Activated CD8-positive, alpha-beta memory T cell treated with anti-CD3 and anti-CD28 coated beads for 4 hours (primary cell): ENCODE measurements at places on chromosomes 12 and 14.
A peak's percentile ranks its signal among the peaks of the same experiment; 100 is the strongest.

DNA sequence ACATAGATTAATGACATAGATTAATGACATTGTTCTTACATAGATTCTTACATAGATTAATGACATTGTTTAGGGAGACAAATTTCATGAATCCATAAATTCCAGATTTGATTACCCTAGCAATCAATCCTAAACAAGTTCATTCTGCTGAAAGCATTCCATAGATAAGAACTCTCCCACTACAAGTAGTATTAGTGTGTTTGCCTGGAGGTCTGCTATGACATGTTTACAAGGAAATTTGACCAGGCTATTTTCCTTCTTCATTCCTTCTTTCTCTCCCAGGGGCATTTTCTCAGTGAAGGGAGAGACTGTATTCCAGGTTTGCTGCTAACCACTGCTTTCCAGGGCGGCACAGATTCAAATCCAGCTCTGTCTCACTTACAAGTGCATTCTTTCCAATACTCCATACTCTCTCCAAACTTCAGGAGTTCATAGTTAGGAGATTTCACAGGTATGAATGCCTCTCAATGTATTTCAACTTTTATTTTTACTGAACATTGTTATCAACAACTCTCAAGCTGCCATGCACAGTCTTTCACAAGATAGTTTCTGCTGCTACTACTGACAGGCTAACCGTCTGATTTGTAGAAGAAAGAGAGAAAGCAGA is 134.5 kb downstream of the SLC38A1 start:
- DNase-seq: no peak

GRCh38 chr12:124875803-124876132 is 12.1 kb upstream of the SCARB1 start:
- DNase-seq: no peak

DNA sequence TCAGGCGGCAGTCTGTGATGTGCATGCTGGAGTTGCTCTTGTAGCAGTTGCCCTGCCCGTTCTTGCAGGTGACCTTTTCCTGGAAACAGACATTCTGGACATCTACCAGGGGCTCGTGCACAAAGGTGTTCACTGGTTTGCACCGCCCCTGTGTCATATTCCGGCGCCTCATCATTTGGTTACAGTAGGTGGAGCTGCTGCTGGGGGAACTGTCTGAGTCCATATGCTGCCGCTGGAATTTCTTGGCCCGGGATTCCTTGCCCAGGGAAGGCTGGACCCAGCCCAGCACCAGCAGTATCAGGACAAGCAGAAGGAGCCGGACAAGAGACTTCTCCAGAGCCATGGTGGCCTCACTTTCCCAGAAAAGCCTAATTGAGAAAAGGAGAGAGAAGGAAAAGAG is 918 bp downstream of the RNASE1 start:
- DNase-seq: no peak

GRCh38 chr12:12107678-12108077 is 36.9 kb downstream of the BCL2L14 start:
- DNase-seq: no peak

GRCh38 chr12:71469258-71469750 is 29.7 kb downstream of the LGR5 start:
- no peak for DNase-seq

DNA sequence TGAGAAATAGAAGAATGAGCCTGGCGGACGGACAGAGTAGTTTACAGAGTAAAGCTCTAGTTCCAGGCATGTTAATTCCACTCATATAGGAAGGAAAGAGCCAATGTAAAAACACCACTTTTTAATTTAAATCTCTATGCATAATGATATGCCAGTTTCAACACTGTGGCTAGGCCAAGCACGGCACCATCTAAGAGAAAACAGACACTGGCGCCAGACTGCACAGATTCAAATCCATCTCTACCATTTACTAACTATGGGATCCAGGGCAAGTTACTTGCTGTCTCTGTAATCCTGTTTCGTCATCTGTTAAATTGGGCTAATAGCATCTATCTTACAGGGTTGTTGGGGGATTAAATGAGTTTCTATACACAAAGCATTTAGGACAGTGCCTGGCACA is 27.5 kb downstream of the RMST start:
- DNase-seq: no peak

GRCh38 chr14:51881636-51882035 is 21.2 kb downstream of the GNG2 start:
- no peak for DNase-seq

DNA sequence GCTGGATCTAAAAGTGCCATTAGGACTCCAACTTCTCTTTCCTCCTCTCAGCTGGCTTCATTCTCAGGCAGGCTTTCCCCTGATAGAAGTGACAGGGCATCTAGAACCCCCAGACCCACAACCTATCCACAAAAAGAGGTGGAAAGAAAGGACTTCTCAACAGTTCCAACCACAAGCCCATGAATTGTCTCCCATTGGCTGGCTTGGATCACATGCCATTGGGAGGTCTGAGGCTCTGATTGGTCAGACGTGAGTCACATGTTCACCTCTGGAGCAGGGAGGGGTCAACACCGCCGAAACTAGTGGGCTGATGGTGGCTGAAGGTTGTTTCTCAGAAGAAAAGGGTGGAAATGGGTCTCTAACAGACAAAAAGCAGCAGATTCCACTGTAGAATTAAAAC is 47.2 kb downstream of the DRAM1 start:
- no peak for DNase-seq

DNA sequence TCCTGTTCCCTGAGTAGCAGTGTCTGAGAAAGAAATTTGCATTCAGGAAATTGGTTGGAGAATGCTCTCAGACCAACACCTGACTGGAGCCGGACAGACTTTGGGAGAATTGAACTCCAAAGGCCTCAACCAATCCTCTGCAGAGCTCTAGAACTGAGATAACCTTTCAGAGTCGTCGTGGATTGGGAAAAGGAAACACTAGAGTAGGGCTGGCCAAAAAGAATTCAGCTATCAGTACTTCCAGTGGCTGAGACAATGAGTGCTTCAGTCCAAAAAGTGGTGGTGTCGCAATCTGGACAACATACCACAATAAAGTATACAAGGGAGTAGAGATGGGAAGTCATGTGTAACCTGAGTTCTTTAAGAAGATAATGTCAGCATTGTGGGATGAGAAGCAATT is 377.1 kb downstream of the SLC16A7 start:
- DNase-seq: no peak

GRCh38 chr12:123270214-123271000 is 1.2 kb downstream of the CDK2AP1 start:
- DNase-seq: no peak

DNA sequence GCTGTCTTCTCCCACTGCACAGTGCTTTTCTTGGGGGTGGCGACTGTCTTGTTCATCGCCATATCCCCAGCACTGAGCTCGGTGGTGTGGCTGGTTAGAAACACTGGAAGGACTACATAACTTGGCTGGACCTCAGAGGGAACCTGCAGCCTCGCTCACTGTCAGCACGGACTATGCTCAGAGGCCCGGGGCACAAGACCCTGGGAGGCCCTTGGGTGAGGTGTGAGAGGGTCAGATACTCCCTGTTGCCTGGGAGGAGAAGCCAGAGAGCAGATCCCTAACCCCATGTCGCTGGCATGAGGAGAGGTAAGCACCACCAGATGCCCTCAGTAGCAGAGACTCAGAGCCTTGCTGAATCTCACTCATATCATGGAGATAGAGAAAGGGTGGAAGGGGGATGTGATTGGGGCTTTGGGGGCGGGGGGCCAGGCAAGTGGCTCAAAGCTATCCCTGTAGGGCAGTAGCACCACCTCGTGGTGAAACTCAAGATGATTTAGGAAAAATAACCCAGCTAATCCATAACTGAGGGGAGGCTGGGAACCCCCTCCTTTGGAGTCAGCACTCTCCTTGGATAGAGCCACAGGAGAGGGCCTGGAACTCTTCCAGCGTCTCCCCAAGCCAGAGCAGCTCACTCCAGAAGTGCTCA is 18.7 kb upstream of the HDAC7 start:
- DNase-seq: no peak

- DNase-seq: no peak
Observed at GRCh38 chr14:96049932-96050331, 10.8 kb downstream of the C14orf132 start.

- DNase-seq: no peak
Observed at GRCh38 chr12:98090731-98091130, 424.7 kb upstream of the TMPO start.

DNA sequence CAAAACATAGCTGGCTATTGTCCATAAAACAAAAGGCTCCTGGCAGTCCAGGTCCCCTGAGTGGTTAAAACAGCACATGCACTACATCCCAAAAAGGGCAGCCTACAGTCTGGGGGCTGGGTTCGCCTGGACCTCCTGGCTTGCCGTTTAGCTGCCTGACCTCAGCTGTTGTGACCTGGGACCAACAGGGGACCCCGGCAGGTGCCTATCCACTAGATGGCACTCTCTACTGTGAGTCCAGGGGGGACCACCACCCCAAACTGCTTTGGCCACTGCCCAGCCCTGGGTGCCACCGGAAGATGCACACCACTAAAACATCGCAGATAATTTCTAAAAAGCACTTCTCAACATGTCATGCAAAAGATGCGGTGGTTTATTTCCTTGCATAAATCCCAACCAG is 2.9 kb upstream of the RTL1 start:
- DNase-seq: no peak

DNA sequence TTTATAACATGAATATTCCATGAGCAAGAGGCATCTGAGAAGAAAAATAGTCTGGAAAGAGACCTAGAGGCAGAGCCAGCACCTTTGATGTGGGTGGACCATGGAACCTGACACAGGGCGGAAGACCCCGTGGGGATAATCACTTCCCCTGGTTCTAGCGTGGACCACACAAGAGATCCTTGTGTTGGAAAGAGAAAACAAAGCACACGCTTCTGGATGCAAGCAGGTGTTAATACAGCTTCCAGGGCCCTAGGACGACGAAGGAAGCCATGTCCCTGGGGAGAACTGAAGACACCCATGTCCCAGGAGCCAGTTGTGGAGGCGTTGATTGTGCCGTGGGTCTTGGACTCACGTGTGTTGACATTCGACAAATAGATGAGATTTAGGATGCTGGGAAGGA is 102.9 kb downstream of the ADGRD1 start:
- DNase-seq: no peak

GRCh38 chr14:70168406-70168805 is 20.3 kb downstream of the SLC8A3 start:
- DNase-seq: no peak

DNA sequence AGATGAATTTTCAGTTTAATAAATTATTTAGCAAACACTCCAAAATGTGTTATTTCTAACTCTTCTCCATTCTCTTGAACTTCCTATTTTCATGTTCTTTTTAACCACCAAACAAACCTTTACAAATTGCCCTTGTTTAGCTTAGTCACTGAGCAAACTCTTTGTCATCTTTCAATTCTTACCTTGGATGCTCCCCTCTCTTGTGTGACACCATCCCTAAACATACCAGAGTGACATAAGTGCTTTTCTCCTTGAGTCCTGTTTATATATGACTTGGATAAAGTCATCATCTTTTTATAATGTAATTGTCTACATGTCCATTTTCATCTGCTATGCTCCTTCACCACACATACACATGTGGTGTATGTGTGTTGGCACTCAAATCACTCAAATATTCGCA is 3.4 kb upstream of the TMEM19 start:
- no peak for DNase-seq

- DNase-seq: peak; percentile 7
Observed at GRCh38 chr12:153080-153746, 60.7 kb downstream of the SLC6A12 start.

- no peak for DNase-seq
Observed at GRCh38 chr14:36363704-36364103, 43.3 kb upstream of the MBIP start.

- DNase-seq: no peak
Observed at GRCh38 chr14:78222746-78223145, 52.6 kb downstream of the NRXN3 start.

- no peak for DNase-seq
Observed at GRCh38 chr12:71007020-71007419, 86.5 kb upstream of the PTPRR start.

DNA sequence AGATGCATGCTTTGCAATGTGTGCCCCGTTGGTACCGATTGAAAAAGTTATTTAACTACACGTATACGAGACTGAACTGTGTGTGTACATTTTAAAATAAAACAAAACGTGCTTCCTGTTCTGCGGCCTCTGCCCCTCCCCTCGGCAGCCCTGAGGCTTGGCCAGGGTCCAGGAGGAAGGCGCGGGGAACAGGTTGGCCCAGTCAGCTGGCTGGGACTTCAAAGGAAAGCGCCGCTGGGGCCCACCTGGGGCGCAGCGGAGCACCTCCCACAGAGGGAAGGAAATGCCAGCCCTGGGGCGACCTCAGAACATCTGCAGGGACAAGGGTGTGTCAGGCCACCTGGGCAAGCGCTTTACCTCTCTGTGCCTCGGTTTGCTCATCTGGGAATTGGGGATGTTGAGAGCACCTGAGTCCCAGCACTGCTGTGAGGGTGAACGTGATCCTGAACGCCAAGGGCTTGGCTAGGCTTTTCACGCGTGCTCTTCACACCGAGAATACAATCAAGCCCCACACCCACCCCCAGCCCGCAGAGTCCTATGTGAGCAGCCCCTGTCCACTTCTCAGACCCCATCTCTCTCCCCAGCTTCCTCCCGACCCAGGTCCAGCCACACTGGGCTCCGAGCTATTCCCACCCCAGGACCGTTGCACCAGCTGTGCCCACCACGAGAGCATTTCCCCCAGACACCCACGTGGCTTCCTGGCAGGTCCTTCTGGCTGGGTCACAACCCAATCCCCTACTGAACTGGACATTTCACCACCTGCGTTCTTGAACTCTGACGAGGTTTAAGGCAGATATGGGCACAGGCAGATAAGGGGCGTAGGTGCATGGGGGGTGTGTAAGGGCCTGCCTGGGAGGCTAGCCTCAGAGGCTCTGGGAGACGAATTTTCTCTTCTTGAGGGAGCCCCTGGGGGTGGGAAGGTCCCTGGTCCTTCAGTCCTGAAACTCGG is 41.9 kb upstream of the NCOR2 start:
- peak; percentile 45 for DNase-seq

DNA sequence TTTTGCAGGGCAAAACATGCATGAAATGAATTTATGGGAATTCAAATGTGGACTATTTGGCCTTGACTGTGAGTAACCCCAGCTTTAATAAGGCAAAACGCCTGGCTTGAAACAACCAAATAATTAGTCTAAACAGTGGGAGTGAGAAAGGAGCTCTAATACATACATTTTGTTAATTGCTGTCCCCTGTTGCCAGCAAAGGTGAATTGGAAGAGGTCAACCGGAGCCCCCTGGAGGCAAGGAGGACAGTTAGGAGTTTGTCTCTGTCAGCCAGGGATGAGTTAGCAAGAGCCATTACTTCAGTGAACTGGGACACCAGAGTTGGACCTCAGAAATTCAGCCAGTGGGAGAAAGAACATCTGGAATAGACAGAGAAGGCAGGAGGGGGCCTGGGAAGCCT is 17.4 kb downstream of the KRT76 start:
- no peak for DNase-seq

- no peak for DNase-seq
Observed at GRCh38 chr12:92654929-92655328, 47.9 kb upstream of the PLEKHG7 start.

DNA sequence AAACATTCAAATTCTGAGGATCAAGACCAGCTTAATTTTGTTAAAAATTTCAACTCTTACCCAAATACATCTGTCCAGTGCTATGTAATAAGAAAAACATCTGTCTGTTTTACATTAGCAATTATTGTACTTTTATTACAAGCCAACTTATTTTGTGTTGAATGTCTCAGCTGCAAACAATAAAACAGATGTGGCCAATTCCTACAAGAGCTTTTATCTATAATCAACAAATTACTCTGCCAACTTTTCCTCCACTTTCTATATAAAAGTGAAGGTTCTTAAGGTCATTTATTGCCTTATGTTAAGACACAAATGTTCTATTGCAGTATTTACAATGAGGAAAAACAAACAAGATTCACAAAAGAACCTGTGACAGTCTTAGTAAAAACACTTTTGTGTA is 72.7 kb downstream of the NOVA1 start:
- DNase-seq: no peak

- DNase-seq: no peak
Observed at GRCh38 chr14:30527196-30527595, 31.8 kb upstream of the G2E3 start.
